ENCODE measurements at places on chromosomes 1 and 21. TPM values are rescaled to one million over a fixed set of nuclear protein-coding genes. Genes with fewer than 3 reads are reported as not detected.

Gene VWA1
- 34.7 TPM for total RNA-seq

Gene SLAMF6
- total RNA-seq, result not detected

Gene GCSAML
- under 0.01 TPM for total RNA-seq

Gene CD101
- 0.44 TPM for total RNA-seq

Gene SMCP
- not detected for total RNA-seq

Gene CFHR5
- total RNA-seq, result not detected

Gene KRTAP13-2
- total RNA-seq, result not detected

Gene TXNIP
- total RNA-seq, result 84.7 TPM

Gene FAM167B
- total RNA-seq, result 23.5 TPM

Gene PAPPA2
- 0.31 TPM for total RNA-seq

Gene RPE65
- not detected for total RNA-seq

Gene MNDA
- not detected for total RNA-seq

Gene TRAF3IP3
- not detected for total RNA-seq

Gene CFHR3
- not detected for total RNA-seq

Gene PRR9
- total RNA-seq, result not detected

Gene ASAP3
- total RNA-seq, result 10.8 TPM

Gene SPRR2F
- total RNA-seq, result not detected

Gene IL20
- total RNA-seq, result not detected

Gene NR1I3
- total RNA-seq, result not detected

Gene GJB4
- total RNA-seq, result not detected

Gene TENT5C
- 0.16 TPM for total RNA-seq

Gene NUDT17
- total RNA-seq, result 2.5 TPM

Gene OR2L5
- not detected for total RNA-seq

Gene PLD5
- not detected for total RNA-seq

Gene RAP1GAP
- total RNA-seq, result under 0.01 TPM

Gene PMF1
- total RNA-seq, result 42.9 TPM

Gene KRTAP11-1
- not detected for total RNA-seq

Gene UTS2
- not detected for total RNA-seq

Gene TMPRSS3
- total RNA-seq, result not detected

Gene RNU1-4
- 6,751 TPM for total RNA-seq

Gene PCNX2
- total RNA-seq, result 2.3 TPM

Gene FHL3
- 11.7 TPM for total RNA-seq

Gene RHOU
- 0.97 TPM for total RNA-seq

Gene FMO1
- total RNA-seq, result not detected

Gene NMNAT1
- 9.1 TPM for total RNA-seq

Gene LRIF1
- 7.7 TPM for total RNA-seq

Gene OR2T35
- not detected for total RNA-seq

Gene C1orf94
- not detected for total RNA-seq

Gene HES2
- 18.1 TPM for total RNA-seq

Gene ST3GAL3
- total RNA-seq, result 22.5 TPM

Gene KCNK1
- not detected for total RNA-seq

Gene CHIA
- not detected for total RNA-seq

Gene CHI3L1
- total RNA-seq, result not detected

Gene TAS1R1
- total RNA-seq, result not detected

Gene HAO2
- total RNA-seq, result not detected

Gene CD5L
- total RNA-seq, result not detected

Gene GPR157
- total RNA-seq, result 4.8 TPM

Gene KRTAP12-2
- not detected for total RNA-seq
